ENCODE measurements at places on chromosomes 5 and 9.

- no peak for DNase-seq
Observed at GRCh38 chr5:170145462-170145861, 39.8 kb downstream of the FOXI1 start.

DNA sequence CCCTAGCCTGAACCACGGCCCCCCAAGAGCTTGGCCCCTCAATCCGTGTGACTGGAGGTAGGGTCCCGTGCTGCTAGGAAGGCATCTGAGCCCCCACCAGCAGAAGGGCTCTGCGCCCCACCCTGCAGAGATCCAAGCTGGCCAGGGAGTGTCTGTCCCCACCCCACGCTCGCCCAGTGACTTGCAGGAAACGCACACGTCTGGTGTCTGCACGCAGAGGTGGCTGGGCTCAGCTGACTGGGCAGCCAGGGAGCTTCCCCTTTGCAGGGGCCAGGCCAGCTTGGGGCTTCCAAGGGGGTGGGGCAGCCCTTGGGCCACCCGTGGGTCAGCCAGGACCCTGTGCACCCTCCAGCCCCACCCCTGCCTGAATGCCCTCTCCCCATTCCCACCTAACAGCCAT is 24.3 kb downstream of the NOTCH1 start:
- no peak for DNase-seq

DNA sequence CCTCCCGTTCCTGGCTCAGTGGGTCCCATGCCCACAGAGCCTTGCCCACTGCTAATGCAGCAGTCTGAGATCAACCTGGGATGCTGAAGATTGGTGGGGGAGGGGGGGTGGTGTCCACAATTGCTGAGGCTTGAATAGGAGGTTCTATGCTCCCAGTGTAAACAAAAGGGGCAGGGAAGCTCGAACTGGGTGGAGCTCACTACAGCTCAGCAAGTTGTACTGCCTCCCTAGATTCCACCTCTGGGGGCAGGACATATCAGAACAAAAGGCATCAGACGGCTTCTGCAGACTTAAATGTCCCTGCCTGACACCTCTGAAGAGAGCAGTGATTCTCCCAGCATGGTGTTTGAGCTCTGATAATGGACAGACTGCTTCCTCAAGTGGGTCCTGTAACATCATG is 885.6 kb upstream of the COX7C start:
- DNase-seq, result no peak

DNA sequence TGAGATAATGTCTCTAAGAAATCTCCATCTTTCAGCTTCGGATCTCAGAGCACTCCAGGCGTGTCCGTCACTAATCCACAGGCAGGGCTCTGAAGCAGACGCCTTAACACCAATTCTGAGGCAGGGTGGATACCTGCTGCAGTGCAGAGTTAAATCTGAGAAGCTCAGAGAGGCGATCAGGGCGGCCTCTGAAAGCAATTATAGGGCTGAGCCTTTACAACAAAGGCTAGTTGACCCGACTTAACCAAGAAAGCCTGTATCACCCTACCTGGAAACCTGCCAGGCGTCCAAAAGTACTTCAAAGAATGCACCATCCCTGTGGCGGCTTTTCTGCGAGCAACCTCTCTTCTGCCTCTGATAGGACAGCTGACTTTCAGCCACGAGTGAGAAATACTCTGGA is 134.8 kb upstream of the MSX2 start:
- DNase-seq, result no peak

DNA sequence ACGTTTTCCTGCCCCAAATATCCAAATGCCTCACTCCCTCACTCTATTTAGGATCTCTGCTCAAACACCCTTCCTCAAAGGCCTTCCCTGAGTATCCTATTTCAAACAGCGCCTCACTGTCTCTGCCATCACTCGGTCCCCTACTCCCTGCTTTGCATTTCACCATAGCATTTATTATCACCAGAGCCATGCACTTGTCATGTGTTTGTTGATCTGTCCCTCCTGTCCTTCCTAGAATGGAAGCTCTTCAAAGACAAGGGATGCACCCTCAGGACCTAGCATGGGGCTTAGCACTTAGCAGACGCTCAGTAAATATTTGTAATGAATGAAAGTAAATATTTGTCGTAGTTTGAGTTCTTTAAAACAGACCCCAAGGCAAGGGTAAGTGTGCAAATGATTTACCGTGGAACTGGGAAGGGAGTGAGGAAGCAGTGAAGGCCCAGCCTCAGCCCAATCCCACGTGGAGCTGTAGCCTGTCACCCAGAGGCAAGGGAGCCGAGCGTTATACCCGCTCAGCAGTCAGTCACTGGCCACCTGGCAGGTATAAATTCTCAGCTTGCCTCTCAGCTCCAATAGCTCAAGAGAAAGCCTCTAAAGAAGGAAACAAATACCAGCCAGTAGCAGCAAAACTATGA is 97.7 kb upstream of the KIF2A start:
- no peak for DNase-seq

DNA sequence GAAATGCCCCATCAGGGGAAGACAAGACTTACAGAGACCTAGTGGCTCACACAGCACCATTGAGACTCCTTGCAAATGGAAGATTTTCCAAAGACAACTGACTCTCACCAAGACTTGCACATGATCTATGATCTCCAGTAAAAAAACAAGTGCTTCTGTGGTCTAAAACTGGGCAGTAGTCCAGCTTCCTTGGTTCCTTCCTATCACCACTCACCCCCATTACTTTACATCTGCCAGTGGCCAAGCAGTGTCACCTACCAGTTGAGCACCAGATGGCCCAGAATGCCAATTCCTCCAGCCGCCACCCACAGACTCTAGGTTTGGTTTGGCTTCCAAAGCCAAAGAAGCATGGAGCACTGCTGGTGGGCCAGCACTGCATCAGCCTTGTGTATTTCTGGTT is 47.7 kb downstream of the SH3TC2 start:
- no peak for DNase-seq

- no peak for DNase-seq
Observed at GRCh38 chr5:1033606-1034420, 25.2 kb downstream of the NKD2 start.

DNA sequence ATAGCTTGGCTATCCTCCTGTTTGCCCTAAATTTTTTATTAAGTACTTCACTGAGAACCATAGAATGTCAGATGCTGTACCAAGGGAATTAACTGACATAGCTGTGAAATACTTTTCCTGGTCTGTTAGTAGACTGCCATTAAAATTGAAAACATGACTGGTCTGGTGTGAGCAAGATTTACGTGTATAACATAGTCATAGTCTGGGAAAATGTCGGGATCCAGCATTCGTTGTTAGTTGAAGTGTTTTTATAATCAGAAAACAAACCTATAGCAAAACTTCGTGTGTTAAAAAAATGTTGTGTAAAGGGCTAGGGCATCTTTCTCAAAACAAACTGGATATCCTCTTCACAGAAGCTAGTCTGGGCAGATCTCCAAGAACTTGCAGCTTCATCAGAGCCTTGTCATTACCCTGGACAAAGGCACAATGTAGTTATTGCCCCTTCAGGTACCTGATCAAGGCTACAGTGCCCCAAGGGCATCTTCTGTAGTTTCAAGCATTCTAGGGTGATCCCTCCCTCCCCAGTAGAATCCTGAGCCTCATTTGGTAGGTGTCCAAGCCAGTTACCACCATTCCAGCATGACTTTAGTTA is 454.2 kb upstream of the SGCD start:
- DNase-seq, result no peak

DNA sequence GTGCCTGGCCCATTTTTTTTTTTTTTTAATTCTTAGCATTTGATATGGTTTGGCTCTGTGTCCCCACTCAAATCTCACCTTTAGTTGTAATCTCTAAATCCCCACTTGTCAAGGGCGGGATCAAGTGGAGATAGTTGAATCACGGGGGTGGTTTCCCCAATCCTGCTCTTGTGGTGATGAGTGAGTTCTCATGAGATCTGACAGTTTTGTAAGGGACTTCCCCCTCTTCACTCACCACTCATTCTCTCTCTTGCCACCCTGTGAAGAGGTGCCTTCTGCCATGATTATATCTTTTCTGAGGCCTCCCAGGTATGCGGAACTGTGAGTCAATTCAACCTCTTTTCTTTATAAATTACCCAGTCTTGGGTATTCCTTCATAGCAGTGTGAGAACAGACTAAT is 27.2 kb downstream of the NDUFAF2 start:
- no peak for DNase-seq

DNA sequence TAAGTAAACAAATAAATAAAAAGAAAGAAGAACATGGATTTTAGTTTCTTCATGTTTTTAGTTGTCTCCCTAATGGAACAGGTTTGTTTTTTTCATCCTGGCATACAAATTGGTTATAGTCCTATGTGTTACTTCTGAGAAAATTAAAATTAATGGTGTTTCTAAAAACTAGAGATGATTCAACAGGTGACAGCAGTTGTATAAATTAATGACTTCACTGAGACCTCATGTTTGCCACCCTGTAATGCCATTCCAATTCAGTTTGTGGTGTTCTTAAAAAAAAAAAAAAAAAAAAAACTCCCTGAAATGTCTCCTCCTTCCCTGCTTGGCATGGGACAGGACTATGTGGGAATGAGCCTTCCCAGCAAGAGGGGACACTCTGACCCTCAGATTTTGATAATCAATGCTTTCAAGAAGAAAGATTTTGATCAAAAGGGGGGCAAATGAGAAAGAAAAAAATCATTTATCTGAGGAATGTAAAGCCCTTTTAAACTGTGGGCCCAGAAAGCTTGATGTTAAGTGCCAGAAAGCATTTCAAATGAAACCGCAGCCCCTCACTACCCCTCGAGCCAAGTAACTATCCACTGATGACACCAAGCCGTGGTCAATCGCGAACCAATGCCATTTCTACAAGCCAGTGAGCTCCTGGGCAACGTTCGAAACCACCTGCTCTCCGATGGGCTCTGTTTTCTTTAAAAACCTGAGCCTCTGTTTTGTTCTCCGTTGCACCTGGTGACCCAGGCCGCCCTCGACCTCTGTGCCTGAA is 941 bp downstream of the EXD3 start:
- no peak for DNase-seq

GRCh38 chr5:32711362-32711680 is 200 bp downstream of the NPR3 start:
- DNase-seq, result no peak

DNA sequence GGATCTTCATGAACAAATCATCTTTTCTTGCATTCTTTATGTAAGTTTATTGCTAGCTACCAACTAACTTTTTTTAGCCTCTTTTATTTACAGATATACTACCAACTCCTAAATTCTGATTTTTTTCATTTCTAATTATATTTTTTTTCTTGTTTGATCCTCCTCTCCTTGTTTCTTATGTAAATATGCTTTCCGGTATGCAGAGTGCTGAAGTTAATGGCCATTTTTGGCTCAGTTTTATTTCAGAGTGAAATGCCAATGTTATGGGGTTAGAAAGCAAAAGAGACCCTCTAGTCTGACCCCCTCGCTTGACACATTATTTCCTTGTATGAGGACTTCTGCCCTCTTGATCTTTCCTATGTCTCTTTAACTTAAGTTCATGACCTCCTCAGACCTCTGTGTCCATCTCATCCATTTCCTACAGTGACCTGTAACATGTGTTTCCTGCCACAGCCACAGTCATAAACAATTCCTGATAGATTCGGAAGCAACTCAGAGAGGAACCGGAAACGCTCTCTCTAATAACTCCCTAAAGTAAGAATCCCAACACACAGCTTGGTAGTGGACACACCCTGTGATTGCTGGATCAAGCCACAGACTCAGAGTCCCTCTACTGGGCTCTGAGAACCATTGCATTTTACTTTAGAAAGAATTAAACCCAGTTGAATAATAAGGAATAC is 42.9 kb upstream of the AFAP1L1 start:
- no peak for DNase-seq

DNA sequence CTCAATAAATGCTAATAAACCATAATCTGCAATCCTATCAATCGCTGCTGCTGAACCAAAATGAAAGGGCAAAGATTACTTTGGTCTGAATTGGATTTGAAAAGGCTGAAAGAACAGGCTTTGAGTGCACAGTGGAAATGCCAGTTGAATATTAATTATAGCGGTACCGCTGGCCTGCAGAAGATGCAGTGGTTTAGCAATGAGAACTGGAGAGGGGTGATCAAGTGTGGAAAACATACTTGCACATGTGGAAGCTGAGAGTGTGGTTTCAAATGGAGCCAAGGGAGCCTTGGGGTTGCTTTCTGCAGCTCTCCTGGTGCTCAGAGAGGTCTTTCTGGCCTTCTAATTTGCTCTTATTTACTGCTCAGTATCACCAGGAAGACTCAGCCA is 133.9 kb downstream of the PTTG1 start:
- DNase-seq, result no peak

GRCh38 chr5:124920909-124921666 is 174.6 kb upstream of the ZNF608 start:
- DNase-seq, result no peak

DNA sequence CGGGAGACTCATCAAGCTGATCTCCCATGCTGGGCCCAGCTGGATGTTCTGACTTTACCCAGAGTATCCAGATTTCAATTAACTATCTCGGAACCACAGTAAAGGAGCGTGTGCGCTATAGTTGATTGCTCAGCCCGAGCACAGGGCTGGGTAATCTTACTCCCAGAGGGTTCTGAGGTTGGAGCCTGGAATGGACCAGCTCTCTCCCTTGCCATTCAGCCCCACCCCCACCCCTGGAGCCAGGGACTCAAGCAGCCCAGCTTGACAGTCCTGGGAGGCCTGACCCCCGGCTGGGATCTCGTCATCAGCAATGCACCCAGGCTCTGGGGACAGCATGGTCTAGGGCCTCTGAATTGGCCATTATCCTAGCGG is 23.7 kb upstream of the PTGES start:
- DNase-seq, result no peak

DNA sequence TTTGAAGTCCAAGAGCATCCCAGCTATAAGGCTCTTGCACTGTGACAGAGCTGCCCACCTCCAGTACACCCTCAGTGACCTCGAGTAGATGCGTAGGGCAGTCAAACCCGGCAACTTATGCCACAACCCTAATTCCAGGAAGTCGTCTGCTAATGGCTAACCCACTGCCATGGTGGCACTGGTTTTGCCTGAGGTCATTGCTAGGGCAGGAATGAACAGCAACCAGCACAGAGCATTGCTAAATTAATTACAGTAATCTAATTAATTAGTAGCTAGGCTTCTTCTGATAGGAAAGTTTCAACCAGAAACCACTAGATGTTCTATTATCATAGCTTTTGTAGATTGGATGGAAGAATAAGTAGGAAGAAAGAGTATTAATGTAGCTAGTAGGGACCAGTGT is 122.8 kb downstream of the DPYSL3 start:
- no peak for DNase-seq

DNA sequence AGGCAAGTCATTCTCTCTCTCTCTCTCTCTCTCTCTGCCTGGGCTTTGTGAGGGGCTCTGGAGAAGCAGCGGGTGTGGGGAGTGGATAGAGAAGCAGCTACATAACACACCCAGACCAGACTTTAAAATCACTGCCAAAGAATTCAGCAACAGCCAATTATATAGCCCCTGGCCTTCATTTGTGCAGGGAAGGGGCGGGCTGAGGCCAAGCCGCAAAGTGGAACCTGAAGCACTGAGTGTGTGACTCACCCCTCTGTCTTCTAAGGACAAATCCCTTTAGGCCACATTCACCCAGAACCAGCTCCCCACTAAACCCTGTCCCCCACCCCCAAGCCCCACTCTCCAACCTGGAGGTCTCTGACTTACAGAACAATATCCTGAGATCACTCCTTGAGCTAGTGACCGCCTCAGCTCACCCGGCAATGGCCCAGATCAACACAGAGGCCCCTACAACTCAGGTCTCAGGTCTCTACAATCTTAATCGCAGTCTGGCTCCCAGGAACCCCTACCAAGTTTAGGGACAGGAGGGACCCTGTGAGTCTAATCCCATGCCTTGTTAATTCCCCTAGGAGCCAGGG is 6.0 kb downstream of the B4GALT1 start:
- DNase-seq, result no peak

- DNase-seq, result no peak
Observed at GRCh38 chr9:125412166-125412565, 150.5 kb downstream of the GAPVD1 start.

- no peak for DNase-seq
Observed at GRCh38 chr5:107604990-107605389, 65.7 kb downstream of the EFNA5 start.
